Right kidney (tissue), 9 donors: ENCODE measurements at places on chromosomes 12 and 14.

GRCh38 chr12:65742018-65743010 is 82.0 kb upstream of the HMGA2 start:
- DNase-seq: peak; percentile 90

DNA sequence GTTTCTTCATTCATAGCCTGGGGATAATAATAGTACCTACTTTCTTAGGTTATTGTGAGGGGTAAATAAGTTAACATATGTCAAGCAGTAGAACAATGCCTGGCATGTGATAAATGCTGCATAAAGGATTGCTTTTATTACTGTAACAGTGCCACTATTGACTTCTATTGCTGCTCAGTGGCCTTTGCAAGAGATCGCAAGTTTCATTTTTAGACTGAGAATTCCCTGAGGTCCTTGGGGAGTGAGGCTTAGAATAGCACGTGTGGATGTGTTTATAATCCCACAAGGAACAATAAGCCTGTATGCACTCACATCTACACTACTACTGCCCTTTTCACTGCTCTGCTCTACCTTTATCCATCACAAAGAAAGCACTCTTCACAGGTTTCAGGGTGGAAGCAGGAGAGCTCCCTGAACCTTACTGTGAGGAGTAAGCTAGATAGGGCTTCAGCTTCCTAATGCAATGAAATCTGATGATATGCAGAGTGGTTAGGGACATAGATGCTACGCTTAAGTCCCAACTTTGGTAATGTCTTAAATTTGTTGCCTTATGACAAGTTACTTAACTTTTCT is 302.6 kb downstream of the SNAPC1 start:
- DNase-seq: no peak

- no peak for DNase-seq
Measured at GRCh38 chr12:51218607-51219161, 822 bp upstream of the POU6F1 start.

GRCh38 chr12:11676052-11676451 is 26.6 kb downstream of the ETV6 start:
- DNase-seq: no peak

- peak; percentile 71 for DNase-seq
Measured at GRCh38 chr12:109020796-109021380, at the start of gene SVOP. TSS of gene SVOP (minus strand) at chr12:109021068. CDS start at chr12:109020868, 200 bp downstream.

- DNase-seq: no peak
Measured at GRCh38 chr14:74867673-74868072, 8.3 kb downstream of the PROX2 start.

DNA sequence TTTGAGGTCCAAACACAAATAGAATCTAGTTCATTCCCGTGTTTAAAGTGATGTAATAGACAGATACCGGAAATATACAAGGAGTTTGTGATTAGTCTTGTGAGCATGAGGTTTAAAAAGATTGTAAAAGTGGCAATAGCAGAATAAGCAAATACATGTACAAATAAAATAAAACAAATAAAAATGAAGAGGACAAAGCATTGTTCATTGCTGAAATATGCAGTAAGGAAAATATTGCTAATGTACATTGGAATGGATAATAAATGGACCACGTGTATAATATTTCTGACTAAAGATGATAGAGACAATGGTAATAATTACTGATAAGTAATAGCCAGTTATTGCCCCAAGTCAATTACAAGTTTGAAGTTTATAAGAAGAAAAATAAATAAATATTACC is 75.6 kb upstream of the RTL1 start:
- DNase-seq: no peak

DNA sequence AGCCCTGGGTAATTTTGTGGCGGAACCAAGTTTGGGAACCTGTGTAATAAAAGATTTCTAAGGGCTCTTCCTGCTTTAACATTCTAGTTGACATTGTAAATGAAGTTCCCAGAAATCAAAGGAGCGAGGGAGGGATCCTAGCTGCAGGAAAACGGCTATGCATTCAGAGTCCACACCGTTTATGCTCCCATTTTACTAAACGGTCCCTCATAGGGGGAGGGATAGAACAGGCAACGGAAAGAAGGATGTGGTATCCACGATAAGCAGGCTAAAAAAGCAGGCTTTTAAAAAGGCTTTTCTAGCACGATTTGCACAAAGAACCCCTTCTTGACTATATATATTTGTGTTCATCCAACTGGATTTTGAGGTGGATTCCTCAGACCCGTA is 559 bp downstream of the SYNJ2BP start:
- DNase-seq: no peak

DNA sequence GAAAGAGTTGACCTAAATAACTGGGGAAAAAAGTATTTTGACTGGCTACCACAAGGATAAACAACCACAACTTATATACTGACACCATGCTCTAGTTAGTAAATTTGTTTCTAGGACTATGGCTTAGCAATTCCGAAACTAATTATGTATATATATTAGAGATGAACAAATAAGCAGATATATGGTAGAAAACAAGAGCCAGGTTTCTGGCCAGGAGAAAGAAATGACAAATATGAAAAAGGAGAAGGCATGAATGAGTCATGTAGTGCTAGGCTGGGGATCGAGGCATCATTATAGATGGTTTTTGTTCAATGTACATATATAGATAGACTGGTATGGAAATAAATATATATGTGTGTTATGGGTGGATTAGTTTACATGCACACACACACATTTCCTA is 5.5 kb upstream of the LRRC74A start:
- DNase-seq: no peak

DNA sequence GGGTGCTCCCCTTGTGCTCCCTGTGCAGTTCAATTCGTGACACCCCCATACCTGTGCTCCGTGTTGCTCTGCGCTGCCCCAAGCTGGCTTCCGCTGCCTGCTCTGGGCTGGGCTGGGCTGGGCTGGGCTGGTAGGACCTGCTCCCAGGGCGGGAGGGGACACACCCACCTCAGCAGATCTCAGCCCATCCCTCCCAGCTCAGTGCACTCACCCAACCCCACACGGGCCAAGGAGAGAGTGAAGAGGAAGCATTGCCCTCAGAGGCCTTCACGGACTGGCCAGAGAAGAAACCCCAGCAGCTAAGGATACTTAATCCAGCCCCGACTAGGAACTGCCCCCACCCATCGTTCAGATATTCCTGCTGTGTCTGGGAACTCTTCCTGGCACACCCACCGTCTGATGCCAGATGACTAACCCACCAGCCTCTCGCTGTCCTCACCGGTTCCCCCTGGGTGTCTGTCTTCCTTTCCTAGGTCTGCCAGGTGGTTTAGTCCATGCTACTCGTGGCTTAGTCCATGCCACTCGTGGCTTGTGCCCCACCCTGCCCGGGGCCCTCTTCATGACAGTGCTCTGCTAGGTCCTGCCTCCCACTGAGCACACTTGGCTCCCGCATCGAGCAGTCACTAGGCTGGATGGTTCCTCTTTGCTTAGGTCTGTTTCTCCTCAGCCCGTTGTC is at the start of gene LPAR5:
Gene LPAR5 (minus strand): TSS at position 104 of the 676 bp plus-strand sequence. CDS start 14,711 bp downstream, outside the sequence.
- DNase-seq: no peak

- DNase-seq: no peak
Measured at GRCh38 chr14:41973178-41973577, 366.5 kb downstream of the LRFN5 start.

DNA sequence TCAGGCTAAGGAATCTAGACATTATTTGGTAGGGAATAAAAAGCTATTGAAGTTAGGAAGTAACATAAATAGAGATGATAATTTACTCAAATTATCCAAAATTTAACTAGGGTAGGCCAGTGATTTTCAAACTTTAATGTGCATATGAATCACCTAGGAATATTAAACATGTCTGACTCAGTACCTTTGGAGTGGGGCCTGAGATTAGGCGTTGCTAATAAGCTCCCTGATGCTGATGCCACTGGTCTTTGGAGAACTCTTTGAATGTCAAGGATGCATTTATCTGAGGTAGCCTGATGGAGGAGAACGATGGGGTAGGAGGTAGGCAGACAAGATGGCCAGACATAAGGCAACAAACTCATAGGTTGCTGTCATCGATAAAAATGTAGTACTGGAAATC is 33.2 kb downstream of the EFCAB11 start:
- no peak for DNase-seq

DNA sequence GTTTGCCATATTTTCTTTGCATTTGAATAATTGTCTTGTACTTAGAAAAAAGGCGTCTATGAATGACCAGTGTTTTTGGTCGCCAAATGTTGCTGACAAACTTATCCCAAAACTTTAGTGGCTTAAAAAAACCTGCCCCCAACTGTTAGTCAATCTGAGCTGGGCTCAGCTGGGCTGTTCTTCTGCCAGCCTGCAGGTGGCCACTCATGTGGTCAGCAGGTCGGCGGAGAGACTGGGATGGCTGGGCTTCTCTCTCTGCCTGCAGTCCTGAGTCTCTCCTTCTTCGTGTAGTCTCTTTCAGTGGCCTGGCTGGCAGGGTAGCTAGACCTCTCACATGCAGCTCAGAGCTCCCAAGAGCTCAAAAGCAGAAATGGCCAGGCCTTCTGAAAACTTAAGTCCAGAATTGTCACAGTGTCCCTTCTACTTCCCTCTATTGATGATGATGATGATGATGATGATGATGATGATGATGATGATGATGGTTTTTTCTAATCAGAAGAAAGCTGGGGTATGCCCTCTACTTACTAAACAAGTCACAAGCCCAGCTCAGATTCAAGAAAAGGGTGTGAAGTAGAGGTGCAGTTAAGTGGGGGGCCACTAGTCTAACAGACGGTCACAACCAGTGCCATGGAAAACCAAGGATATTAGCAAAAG is 87.9 kb downstream of the PTPN11 start:
- DNase-seq: no peak

- DNase-seq: no peak
Measured at GRCh38 chr12:116926283-116927243, 15.8 kb downstream of the FBXW8 start.

DNA sequence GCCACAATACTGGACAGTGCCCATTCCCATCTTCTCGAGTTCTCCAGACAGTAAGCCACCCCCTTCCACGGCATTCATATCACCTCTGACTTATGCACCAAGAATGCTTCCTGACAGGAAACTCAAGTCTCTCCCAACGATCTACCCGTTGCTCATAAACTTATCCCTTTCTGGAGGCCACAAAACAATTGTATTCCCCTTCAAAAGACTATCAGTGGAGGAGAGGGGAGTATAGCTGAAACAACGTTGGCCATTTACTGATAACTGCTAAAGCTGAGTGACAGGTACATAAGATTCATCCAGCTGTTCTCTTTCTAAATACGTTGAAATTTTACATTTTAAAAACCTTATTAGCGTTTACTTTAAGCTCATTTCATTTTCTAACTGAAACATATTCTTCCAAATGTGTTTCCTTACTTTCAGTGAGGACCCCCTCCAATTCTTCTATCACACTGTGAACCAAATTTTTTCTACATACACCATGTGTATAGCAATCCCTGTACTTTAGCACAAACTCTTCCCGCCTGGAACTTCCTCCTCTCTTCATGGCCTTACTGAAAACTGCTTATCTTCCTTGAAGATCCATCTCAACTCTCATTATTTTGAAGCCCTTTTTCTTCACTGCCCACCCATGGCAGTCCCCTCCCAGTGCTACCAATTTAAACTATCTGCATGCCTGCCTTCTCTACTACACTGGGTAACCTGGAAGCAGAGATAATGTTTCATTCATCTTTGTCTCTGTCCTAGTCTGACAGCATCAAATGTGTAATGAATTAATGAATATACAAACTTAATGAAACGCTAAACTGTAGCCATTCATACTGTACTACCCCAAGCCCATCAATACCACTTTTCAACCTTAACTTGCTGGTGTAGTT is 28.8 kb downstream of the ATXN2 start:
- no peak for DNase-seq

GRCh38 chr14:76514213-76514998 is 138.5 kb downstream of the ESRRB start:
- DNase-seq: no peak

DNA sequence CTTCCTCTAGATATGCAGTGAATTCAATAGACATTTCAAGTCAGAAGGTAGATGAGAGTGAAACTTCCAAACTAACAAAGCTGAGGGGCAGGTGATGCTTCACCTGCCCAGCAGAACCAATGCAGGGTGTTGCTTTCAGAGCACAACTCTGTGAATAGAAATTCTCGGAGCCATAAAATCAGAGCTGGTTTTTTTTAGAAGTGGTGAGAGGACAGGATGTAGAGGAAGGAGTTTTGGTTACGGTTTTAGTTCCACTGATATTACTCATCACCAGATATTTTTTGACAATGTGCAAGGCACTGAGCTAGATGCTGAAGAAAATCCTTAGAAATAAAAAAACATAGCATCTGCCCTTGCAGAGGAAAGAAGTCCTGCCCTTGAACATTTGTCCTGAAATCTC is 62.2 kb downstream of the BMP4 start:
- DNase-seq: no peak

- no peak for DNase-seq
Measured at GRCh38 chr12:90173499-90174197, 465.0 kb upstream of the ATP2B1 start.

- DNase-seq: peak; percentile 71
Measured at GRCh38 chr14:52267501-52268278, at the start of gene PTGDR. TSS of gene PTGDR (plus strand) at chr14:52267698. CDS start at chr14:52267815, 117 bp downstream.

GRCh38 chr14:30573226-30573814 is 14.4 kb downstream of the G2E3 start:
- no peak for DNase-seq

- DNase-seq: peak; percentile 5
Measured at GRCh38 chr12:100741084-100741711, 53.4 kb upstream of the ANO4 start.

GRCh38 chr14:34792598-34792997 is 78.2 kb upstream of the CFL2 start:
- DNase-seq: no peak

DNA sequence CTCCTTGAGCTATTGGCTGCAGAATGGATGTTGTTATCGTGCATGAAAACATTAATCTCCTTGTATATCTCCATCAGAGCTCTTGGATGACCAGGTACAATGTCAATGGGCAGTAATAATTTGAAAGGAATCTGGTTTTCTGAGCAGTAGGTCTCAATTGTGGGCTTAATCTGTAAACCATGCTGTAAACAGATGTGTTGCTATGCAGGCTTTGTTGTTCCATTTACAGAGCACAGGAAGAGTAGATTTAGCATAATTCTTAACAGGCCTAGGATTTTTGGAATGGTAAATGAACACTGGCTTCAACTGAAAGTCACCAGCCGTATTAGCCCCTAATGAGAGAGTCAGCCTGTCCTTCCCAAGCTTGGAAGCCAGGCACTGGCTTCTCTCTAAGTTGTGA is 50.4 kb downstream of the ATG14 start:
- DNase-seq: no peak
